ENCODE measurements at places on chromosomes 1 and 21. TPM values are rescaled to one million over a fixed set of nuclear protein-coding genes. Genes with fewer than 3 reads are reported as not detected.

DNA sequence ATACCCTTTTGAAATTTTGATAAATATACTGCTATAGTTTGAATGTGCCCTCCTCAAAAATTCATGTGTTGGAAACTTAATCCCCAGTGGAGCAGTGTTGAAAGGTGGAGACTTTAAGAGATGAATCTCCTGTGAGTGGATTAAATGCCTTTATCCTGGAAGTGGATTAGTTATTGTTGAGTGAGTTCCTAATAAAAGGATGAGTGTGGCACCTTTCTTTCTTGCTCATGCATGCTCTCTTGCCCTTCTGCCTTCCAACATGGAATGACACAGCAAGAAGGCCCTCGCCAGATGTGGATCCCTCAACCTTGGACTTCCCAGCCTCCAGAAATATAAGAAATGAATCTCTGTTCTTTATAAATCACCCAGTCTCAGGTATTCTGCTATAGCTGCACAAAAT, 51.8 kb downstream of the CD160 start:
- DNase-seq: no peak
- H3K27ac ChIP-seq: no peak overlapping the region
- no peaks in the 10 kb centered on the region for H3K27me3 ChIP-seq
- peaks cover 3% of the 10 kb centered on the region for H3K36me3 ChIP-seq

- no peak for DNase-seq
- no peaks in the 10 kb centered on the region for H3K36me3 ChIP-seq
- H3K27me3 ChIP-seq: peaks cover 13% of the 10 kb centered on the region
- no peaks in the 10 kb centered on the region for H3K4me1 ChIP-seq
Measured at GRCh38 chr1:29743264-29743663, 506.9 kb downstream of the PTPRU start.

DNA sequence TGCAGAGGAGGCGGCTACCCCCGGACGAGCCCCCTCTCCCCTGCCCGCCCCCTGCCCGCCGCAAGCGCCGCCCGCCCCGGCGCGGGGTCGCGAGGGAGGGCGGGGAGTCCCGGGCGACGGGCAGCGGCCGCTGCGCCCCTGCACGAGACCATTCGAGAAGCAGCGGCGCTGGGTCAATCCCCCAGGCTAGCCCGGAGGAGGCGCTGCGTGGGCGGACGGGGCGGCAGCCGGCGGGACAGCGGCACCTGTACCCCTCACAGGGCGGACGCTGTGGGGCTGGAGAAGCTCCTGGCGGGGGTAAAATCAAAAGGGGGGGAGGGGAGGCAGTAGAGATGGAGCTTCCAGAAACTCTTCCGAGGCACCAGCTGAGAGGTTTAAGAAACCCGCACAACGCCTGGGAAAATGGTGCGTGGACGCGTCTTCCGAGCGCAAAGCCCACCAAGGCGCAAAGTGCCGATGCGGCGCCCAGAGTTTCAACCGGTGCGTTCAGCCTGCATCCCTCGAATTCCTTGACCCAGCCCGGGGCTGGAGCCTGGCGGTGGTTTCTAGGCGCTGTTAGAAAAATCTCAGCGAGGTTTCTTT, at the start of gene PLPPR5:
Gene PLPPR5, minus strand, starts transcription at position 1 of the 582 bp plus-strand sequence. CDS start 190 bp downstream, outside the sequence.
- DNase-seq: no peak
- peak within 1 kb of the TSS; percentile 57 for H3K4me3 ChIP-seq
- peaks cover 37% of the 10 kb centered on the region for H3K27me3 ChIP-seq
- H3K27ac ChIP-seq: no peak within 1 kb of the TSS
- H3K36me3 ChIP-seq: no peaks in the 10 kb centered on the region
- peaks cover 6% of the 10 kb centered on the region for H3K4me1 ChIP-seq

- H3K27ac ChIP-seq: no peak overlapping the region
- no peaks in the 10 kb centered on the region for H3K27me3 ChIP-seq
- no peaks in the 10 kb centered on the region for H3K4me1 ChIP-seq
Measured at GRCh38 chr1:115555446-115555845, 86.3 kb upstream of the VANGL1 start.

DNA sequence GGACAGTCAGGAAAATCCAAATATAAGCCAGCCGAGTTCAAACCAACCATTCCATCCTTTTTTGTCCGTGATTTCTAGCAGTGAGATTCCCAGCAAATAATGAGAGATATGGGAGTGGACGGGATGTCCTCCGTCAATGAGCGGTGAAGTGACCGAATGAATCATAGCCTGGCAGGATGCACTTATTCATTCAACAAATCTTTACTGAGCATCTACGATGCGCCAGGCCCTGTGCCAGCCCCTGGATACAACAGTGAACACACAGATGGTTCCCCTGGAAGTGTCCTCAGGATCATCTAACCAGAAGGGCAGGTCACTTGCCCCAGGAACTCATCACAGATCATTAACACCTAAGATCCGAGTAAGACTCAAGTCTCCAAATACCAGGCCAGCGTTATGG, 8.2 kb upstream of the PLEKHA6 start:
- no peak for DNase-seq
- no peaks in the 10 kb centered on the region for H3K36me3 ChIP-seq
- H3K4me3 ChIP-seq: no peak overlapping the region
- H3K4me1 ChIP-seq: peaks cover 9% of the 10 kb centered on the region
- H3K27ac ChIP-seq: no peak overlapping the region
- H3K27me3 ChIP-seq: peaks cover 46% of the 10 kb centered on the region

DNA sequence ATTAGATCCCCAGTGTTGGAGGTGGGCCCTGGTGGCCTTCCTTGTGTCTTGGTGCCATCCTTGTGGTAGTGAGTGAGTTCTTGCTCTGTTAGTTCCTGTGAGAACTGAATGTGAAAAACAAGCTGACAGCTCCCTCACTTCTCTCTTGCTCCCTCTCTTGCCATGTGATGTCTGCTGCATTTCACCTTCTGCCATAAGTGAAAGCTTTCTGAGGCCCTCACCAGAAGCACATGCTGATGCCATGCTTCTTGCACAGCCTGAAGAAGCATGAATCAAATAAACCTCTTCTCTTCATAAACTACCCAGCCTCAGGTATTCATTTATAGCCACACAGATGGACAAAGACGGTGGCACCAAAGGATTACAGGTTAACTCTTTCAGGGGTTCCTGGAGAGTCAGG, 166.1 kb upstream of the ETV3 start:
- no peaks in the 10 kb centered on the region for H3K36me3 ChIP-seq
- H3K4me3 ChIP-seq: no peak overlapping the region
- H3K27me3 ChIP-seq: no peaks in the 10 kb centered on the region
- H3K27ac ChIP-seq: no peak overlapping the region

The TMEM53 gene
- total RNA-seq: 7.3 TPM

All from astrocyte (in vitro differentiated cells and primary cell).